ENCODE measurements at places on chromosomes 13 and 19.
A peak's percentile ranks its signal among the peaks of the same experiment; 100 is the strongest.

DNA sequence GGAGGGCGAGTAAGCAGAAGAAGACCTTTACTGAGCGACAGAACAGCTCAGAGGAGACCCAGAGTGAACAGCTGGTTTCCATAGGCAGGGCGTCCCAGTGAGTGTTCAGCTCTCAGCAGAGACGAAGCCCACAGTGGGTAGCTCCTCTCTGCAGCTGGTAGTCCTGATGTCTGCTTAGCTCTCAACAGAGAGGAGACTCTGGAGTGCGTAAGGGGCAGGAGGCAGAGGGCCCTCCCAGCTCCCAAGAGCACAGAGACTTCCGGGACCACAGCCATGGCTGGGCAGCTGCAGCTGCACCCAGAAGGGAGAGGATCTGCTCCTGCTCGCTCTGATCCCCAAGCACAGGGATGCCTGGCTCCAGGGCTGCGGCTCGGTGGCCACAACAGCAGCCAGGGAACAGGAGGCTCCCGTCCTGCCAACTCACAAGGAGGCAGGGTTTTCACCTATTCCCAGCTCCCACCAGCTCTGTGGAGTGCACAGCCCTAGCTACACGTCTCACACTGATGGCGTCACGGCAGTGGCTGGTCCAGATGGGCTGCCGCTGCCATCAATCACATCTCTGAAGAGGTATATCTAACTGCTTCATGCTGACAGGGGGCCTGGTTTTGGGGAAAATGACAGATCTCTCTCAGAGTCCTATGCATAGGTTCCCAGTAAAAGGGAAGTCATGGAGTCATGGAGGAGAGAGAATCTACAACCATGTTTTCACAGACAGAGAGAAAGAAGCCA, 2660.1 kb upstream of the PCDH20 start:
- DNase-seq = no peak

DNA sequence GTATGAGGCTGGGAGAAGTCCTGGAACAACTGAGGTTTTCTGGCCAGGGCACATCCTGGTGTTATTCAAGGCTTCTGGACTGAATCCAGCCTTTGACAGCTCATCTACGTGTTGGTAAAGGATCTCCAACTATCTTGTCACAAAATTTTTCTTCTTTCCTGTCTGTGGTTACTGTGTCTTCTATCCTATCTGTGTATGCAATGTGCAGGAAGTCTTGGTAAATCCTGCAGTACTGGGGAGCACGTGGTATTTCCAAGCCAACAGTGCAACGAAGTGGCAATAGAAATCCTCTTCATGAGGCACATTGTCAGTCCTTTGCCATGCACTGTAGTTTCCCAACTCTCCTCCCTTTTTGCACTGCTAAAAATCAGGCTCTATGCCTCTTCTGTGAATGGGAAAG, 86.7 kb downstream of the ZNF100 start:
- DNase-seq = no peak

- no peak for DNase-seq
These were observed 933 bp downstream of the TFPT start for GRCh38 chr19:54114340-54115108.

DNA sequence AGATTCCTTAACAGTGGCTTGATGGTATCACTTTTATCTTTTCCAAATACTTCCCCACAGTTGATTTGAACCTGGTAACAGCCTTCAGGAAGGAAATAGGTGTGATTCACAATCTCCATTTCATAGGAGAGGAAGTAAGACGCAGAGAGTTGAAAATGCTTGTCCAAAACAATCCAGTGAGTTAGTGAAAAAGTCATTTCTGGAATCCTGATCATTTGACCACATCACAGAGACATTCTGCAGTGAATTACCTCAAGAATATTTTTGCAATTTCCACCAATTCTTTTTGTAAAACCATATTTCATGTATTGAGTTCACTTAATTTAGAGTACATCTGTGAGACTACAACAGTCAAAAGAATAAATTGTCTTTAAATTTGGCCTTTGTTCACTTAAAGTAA, 292.8 kb downstream of the DCLK1 start:
- no peak for DNase-seq

DNA sequence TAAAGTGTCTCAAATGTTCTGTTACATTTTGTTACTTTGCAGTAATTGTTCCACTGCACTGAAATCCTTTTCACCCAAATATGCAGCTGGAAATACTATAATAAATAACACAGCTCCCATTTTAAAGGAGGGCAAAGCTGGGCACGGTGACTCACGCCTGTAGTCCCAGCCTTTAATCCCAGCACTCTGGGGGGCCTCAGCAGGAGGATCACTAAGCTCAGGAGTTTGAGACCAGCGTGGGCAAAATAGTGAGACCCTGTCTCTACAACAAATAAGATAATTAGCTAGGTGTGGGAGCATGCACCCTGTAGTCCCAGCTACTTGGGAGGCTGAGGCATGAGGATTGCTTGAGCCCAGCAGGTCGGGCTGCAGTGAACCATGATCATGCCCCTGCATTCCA, 7.5 kb upstream of the UBAC2 start:
- DNase-seq = no peak

DNA sequence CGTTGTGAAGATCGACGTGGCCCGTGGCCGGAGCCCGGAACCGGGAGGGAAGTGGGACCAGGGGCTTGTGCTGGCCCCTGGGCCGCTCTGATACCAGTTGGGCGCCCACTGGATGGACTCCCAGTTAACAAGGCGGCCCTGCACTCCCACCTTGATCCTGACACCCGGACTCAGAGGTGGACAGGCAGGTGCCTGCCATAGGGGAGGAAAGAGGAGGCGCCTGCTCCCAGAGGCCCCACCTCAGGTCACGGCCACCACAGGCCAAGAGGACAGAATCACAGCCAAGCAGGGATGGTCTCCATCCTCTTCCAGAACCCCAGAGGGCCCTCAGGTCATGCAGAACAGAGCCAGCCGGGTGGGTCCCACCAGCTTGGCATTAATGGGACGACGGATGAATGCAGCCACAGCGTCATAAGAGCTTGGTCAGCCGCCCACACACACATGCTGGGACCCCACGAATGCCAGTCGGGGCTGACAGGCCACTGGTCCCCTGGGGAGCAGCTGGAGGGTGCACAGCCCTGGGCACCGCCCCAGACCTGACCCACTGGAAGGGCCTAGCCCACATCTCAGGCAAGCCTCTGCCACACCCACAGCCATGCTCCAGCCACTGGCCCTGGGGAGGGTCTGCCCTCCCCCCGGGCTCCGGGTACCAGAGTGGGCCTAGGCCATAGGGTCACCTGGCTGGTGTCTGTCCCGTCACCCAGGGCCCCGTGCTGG, 9.6 kb upstream of the KLF16 start:
- no peak for DNase-seq

- DNase-seq = no peak
These were observed 116.8 kb upstream of the CACNA1A start for GRCh38 chr19:13622766-13623715.

- DNase-seq = peak; percentile 90
These were observed 75.2 kb upstream of the MCF2L start for GRCh38 chr13:112893570-112894422.

DNA sequence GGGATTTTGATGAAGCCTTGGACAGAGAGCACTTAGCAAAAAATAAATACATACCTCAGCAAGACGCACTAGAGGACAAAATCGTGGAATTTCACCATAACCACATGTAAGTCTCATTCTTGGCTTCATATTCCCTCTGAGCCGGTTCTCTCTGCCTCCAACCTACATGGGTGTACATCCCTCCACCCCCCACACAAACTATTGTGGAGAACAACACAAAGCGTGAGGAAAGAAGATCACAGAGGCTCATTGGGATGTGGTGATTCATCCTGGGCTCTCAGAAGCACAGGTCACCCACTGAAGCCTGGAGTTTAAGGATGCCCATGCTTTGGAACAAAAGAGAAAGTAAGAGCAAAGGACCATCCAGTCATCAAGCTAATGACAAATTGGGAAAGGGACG, 192.2 kb downstream of the STK24 start:
- no peak for DNase-seq

DNA sequence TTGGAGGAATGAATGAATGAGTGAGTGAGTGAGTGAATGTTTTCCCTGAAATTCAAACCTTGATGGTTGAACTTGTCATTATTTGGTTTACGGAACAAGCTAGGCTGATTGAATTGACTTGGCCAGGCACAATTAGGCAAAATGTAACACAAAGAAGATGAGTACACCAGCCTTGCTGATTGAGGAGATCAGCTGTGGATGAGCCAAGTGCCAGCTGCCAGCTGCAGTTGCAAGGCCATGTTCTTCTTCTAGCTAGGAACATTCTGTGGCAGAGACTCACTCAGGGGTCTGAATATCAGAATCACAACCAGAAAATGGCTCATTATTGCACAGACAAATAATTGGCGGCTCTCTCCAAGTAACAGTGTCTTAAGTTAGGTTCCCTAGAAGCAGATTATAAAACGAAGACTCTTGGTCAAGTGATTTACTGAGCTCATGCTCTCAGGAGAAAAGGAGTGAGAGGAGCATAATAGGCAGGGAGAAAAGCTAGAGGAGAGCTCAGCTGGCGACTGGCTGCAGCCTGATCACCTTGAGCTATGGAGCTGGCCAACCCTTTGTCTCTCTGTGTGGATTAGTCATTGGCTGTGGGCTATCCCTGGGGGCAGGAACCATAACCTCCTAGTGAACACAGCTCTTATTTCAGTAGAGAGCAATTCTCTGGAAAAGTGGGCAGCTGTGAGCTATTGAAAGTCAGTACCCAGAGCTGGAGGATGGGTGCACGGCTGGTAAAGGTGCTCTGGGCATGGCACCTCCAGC, 225.3 kb upstream of the SERP2 start:
- no peak for DNase-seq

DNA sequence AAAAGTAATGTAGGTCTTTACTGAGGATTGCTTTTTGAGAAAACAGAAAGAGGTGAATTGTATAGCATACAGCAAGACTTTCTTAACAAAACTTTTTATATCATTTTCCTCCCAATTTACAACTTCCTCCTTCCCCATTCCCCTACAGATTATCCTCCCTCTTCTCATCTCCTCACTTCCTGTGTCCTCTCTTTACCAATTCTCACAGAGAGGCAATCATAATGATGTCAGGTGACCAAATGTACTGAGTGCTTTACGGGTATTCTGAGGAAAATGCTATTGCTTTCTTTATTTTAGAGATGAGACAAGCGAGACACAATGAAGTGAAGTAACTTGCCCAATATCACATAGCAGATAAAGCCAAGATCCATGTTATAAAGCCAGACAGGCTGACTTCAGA, 1.7 kb upstream of the MTMR6 start:
- no peak for DNase-seq

GRCh38 chr19:5826531-5827341, 12.8 kb downstream of the FUT6 start:
- no peak for DNase-seq

DNA sequence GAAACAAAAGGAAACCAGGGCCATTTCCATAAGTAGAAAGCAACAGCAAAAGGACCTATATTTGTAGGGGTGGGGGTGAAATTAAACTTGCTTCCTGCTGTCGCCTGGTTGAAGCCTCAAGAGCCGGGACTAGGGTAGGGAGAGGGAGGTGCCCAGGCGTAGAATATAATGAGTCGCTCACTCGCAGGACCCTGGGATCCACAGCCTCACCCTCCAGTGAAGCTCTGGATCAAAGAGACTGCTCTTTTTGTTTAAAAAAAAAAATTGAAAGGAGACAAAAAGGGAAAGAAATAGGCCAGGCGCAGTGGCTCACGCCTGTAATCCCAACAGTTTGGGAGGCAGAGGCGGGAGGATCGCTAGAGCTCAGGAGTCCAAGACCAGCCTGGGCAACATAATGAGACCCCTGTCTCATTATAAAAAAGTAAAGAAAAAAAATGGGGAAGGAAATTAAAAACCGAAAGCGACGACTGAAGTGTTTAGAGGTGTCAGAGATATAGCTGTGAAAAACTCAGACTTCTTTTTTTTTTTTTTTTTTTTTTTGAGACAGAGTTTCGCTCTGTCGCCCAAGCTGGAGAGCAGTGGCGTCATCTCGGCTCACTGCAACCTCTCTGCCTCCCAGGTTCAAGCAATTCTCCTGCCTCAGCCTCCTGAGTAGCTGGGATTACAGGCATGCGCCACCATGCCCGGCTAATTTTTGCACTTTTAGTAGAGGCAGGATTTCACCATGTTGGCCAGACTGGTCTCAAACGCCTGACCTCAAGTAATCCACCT, 10.9 kb upstream of the ADGRE5 start:
- no peak for DNase-seq

DNA sequence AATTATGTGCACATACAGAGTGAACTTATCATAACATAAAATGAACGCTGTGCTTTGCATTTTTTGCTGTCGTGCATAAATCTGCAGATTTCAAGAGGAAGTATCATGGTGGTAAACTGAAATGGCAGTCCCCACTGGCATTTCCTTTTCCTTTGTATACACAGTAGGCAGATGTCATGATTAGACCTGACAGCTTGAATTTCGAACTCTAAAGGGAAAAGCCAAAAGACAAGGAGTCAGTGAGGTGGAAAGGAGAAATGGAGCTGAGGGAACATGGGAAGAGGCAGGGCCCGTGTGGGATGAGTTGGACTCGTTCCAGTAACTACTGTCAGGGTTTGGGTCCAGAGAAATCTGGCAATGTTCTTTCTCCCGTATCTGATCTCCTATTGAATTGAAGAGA, 454.1 kb upstream of the SGCG start:
- DNase-seq = no peak

- DNase-seq = no peak
These were observed 1151.2 kb downstream of the PCDH17 start for GRCh38 chr13:58782736-58783135.

- DNase-seq = no peak
These were observed 135.6 kb upstream of the KL start for GRCh38 chr13:32880636-32881035.

GRCh38 chr19:13057744-13058143, 44.9 kb downstream of the LYL1 start:
- DNase-seq = no peak

DNA sequence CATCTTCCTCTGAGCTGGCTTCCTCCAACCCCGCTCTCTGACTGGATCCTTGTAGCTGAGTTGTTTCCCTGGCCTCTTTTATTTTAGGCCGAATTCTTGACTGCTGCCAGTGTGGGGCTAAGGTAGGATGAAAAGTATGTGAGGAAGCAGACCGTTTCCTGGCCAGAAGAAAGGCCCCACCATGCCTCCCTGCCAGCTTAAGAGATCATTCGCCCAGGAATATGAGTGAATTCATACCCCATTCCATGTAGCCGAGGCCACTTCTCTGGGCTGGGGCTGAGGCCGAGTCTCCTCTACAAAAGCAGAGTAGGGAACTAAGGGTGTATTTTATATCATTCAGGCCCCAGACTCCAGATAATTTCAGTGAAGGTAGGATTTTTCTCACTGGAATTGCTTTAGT, 32.3 kb downstream of the NFIX start:
- DNase-seq = no peak

GRCh38 chr19:44723952-44724319, 24.6 kb upstream of the BCL3 start:
- peak; percentile 62 for DNase-seq

DNA sequence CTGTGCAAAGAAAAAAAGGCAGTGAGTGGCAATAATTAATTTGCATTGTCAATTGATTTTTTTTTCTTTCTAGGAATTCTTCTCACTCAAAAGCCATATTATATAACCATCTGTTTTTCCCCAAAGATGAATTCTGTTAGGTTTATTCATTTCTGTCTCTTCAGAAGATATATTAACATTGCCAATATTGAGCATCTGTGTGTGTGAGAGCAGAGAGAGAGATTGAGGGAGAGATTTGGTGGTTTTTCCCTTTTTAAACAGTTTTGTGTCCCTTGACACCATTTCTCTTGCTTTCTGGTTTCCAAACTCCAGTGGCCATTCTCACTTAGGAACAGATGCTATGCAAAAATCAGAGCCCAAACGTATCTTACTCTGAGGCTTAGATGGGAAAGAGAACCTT, 112.5 kb downstream of the LACC1 start:
- DNase-seq = no peak

GRCh38 chr19:45164577-45165335, 4.0 kb upstream of the NKPD1 start:
- DNase-seq = no peak

Data from frontal cortex (tissue), 4 donors.